ENCODE measurements at places on chromosomes 1 and 21.

GRCh38 chr1:12709696-12710095 is 6.2 kb upstream of the AADACL3 start:
- DNase-seq: no peak

DNA sequence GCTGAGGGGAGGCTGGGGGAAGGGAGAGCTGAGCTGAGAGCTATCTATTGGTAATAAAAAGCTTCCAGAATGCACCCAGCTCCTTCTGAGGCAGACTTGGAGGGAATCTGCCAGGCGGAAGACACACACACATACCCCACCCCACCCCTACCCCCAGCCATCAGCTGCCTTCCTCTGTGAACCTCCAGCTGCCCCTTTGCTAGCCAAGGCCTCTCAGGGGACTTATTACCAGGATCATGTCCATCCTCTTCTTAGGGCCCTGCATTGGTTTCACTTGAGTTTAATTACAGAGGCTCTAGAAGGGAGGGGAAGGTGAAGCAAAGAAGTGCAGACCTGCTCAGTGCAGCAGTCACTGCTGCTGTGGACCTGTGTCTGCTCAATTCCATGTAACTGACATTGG is 156.4 kb downstream of the OMA1 start:
- DNase-seq: no peak

GRCh38 chr1:59670662-59671061 is 144.1 kb upstream of the HOOK1 start:
- no peak for DNase-seq

GRCh38 chr1:19374083-19374801 is 62.1 kb downstream of the SLC66A1 start:
- no peak for DNase-seq

DNA sequence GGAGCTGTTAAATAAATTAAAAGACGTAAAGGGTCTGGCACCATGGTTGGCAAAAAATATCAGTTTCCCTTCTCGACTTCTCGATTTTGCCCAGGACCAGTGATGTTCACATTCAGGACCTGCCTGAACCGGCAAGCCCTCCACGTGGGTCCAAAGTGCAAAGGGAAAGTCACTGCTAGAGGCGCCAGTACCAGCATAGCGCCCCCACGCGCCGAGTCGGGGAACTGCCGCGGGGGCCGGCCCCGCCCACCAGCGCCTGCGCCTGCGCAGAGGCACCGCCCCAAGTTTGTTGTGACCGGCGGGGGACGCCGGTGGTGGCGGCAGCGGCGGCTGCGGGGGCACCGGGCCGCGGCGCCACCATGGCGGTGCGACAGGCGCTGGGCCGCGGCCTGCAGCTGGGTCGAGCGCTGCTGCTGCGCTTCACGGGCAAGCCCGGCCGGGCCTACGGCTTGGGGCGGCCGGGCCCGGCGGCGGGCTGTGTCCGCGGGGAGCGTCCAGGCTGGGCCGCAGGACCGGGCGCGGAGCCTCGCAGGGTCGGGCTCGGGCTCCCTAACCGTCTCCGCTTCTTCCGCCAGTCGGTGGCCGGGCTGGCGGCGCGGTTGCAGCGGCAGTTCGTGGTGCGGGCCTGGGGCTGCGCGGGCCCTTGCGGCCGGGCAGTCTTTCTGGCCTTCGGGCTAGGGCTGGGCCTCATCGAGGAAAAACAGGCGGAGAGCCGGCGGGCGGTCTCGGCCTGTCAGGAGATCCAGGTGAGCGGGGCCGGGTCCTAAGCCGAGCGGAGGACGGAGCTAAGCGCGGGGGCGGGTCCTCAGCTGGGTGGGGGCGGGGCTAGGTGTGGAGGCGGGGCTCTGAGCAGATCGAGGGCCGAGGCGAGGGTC is at the start of gene PINK1:
PINK1 (plus strand) TSS at position 269 of the 875 bp plus-strand sequence; CDS start at position 360, 91 bp downstream.
- DNase-seq: no peak

DNA sequence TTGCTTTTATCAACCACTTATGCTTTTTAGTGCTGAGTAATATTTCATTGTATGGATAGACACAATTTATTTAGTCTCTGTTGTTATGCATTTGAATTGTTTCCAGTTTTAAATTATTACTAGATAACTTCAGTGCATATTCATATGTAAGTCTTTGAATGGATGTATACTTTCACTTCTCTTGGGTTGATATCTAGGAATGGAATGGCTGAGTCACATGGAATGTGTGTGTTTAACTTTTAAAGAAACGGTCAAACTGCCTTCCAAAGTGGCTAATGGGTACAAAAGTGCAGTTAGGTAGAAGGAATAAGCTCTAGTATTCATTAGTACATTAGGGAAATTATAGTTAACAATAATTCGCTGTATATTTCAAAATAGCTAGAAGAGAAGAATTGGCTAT is 82.4 kb downstream of the NPHS2 start:
- no peak for DNase-seq

DNA sequence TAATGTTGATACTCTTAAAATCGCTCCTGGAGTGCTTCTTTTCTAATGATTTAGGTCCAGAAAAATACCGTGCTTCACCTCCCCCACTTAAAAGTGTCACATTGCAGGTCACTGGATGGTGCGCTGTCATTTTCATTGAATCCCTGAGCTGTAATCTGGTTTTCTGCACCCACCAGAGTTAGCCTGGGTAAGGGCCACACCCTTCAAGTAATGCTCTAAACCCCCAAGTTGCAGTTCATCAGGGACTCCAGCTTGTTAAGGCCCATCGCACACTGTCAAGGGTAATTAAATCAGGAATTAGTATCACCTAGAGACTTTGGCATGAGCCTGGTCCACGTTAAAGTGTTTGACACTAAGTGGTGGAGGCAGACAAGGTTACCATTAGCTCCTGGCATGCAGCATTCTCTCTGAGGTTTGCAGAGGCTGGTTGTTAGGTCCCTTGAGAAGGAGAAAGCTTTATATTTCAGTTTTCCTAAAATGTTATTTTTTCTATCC is 34.0 kb downstream of the ASTN1 start:
- no peak for DNase-seq

DNA sequence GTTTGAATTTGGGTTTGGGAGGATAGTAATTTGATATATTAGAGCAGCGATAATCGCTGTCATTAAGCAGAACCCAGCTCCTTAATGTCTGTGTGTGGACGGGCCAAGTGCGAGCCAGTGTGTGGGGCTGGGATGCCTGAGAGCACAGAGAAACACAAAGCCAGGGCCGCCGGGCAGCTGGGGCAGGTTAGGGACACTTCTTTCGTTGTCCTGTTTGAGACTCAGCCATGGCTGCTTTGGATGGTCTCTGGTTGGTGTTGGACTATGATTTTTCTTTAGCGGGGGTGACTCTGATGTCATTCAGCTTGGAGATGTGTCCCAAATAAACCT is 33.4 kb downstream of the ABCG1 start:
- DNase-seq: no peak

DNA sequence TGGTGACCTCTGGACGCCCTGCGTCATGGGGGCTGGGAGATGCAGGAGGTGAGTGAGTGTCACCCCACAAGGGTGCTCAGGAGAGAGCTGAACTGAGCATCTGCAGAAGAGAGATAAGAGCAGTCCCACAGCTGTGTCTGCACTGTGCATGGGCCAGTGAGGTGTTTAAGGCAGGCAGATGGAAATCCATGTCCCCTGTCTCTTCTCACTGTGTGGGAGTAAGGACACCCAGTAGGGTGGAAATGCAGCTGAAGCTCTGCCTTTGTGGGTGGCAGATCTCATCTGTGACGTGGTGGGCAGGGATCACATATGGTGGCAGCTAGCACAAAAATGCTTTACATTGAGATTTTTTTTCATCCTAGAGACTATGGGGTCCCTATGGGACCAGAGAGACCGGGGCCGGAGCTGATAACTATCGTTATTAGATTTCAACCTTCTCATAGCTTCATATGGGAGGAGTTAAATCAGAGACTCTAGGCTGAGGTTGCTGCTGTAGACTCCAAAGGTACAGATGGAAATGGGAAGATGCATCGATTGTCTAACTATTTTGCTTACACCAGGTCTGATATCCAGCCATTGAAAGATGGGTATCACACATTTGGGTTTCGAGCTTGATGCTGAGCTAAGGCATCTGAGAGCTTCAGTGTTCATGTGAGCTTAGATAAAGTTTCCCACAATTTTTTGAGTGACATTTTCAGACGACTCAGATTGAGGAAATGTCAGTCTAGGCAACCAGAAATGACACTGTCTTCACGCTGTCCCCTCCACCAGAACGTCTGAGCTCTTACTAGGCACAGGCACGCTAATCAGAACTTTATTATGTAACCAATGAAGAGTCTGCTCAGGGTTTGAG is 65.3 kb upstream of the PSEN2 start:
- DNase-seq: no peak

GRCh38 chr1:62725255-62725654 is 37.1 kb upstream of the DOCK7 start:
- DNase-seq: peak; percentile 74

DNA sequence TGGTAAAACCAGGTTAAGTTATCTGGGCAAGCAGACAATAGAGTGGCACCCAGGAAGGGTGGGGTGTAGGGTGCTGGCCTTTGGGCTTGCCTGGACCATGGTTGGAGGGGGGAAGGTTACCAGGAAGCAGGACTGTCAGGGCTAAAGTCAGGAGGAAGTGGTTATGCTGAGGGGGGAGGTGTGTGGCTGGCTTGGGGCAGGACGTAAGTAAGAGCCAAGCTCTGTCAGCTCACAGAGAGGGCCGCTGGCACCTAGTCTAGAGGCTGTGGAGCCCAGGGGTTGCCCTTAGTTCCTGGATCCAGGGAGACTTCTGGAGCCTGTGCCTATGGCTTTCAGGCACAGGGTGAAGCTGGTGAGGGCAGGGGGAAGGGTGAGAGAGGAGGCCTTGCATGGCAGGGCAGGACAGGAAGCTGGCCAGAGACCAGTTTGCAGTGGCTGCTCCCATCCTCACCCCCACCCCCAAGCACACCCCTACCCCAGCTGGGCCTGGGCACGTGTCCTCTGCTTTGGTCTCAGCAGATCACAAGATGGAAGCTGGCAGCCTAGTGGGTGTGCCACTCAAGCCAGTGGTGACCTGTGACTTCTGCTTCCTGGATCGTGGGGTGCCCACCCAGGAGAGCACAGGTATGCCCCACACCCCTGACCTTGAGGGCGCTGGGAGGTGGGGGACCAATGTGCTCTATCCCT is 20.5 kb upstream of the SMYD3 start:
- DNase-seq: no peak

- no peak for DNase-seq
Measured at GRCh38 chr1:216051071-216051470, 372.2 kb downstream of the USH2A start.

- no peak for DNase-seq
Measured at GRCh38 chr1:209920844-209921243, 17.2 kb upstream of the SYT14 start.

GRCh38 chr1:91557039-91557690 is 56.5 kb downstream of the CDC7 start:
- no peak for DNase-seq

- DNase-seq: no peak
Measured at GRCh38 chr1:84165601-84166000, 21.5 kb downstream of the PRKACB start.

GRCh38 chr1:176531921-176532897 is 69.2 kb downstream of the PAPPA2 start:
- no peak for DNase-seq

GRCh38 chr1:198848649-198849048 is 209.8 kb downstream of the PTPRC start:
- DNase-seq: no peak

DNA sequence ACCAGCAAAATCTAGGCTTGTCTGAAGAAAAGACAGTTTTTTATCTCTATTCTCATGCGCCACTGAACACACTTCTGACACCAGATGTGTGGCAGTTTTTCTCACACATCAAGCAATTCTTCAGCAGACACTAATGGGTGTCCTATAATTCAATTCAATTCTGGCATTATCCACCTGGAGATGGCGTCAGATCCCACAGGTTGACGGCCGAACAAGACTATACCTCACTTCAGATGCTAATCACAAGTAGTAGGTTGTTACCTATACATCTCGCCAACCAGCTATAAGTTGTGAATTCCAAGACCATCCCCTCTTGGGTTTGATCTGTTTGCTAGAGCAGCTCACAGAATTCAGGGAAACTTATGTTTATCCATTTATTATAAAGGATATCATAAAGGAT is 89.9 kb upstream of the ARTN start:
- DNase-seq: no peak

- no peak for DNase-seq
Measured at GRCh38 chr1:223048026-223048425, 95.0 kb downstream of the TLR5 start.

- no peak for DNase-seq
Measured at GRCh38 chr21:35530766-35531165, 481.7 kb upstream of the RUNX1 start.

GRCh38 chr1:95181096-95181495 is 52.9 kb upstream of the RWDD3 start:
- no peak for DNase-seq

DNA sequence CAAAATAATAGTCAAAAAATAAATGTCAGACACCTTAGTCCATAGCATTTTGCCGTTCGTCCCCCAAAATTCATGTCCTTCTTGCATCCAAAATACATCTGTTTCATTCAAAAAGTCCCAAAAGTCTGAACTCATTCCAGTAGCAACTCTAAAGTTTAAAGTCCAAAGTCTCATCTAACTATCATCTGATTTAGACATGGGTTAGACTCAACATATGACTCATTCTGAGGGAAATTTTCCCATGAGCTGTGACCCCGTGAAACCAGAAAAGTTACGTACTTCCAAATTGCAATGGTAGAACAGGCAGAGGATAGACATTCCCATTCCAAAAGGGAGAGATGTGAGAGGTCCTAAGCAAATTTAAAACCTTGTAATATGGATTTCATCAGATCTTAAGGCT is 48.6 kb upstream of the CACHD1 start:
- no peak for DNase-seq

DNA sequence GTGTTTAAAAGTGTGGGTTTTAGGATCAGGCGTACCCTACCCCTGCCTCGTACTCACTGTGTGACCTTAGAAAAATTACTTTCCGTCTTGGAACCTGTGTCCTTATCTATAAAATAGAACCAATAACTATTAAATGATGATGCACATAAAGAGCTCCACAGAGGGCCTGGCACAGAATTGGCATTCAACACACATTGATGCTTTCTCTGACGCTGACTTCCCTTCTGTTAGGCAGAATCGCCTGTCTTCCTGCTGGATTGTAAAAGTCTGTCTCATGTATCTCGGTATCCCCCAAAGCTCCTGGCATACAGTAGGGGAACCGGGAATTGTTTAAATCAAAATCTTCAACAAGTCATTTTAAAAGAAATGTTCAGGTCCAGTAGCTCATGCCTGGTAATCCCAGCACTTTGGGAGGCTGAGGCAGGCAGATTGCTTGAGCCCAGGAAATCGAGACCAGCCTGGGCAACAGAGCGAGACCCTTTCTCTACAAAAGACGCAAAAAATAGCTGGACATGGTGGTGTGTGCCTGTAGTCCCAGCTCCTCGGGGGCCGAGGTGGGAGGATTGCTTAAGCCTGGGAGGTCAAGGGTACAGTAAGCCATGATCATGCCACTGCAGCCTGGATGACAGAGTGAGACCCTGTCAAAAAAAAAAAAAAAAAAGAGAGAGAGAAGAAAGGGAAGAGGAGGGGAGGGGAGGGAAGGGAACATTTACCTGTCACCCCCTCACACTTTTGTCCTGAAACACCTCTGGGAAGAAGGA is 41.3 kb upstream of the FHAD1 start:
- no peak for DNase-seq

GRCh38 chr1:54464477-54465146 is 58.4 kb upstream of the SSBP3 start:
- DNase-seq: no peak

All from AG09319 (cell line).